ENCODE measurements at places on chromosomes 11 and 22. TPM values are rescaled to one million over a fixed set of nuclear protein-coding genes. Genes with fewer than 3 reads are reported as not detected.

NPAS4 gene
- not detected for total RNA-seq

PATE4 gene
- total RNA-seq = not detected

ARHGAP8 gene
- total RNA-seq = not detected

OR5P2 gene
- total RNA-seq = not detected

CARD18 gene
- total RNA-seq = not detected

SYT9 gene
- not detected for total RNA-seq

SERHL2 gene
- 5.1 TPM for total RNA-seq

All from subcutaneous preadipocyte (primary cell).